NCI-H1105 treated with DMSO at 0.1 percent for 48 hours (cell line): ENCODE measurements at places on chromosomes 3 and 15.

- DNase-seq: no peak
These were observed 67.6 kb upstream of the GCNT3 start for GRCh38 chr15:59543721-59544547.

GRCh38 chr15:61403884-61404283, 174.8 kb upstream of the RORA start:
- DNase-seq: no peak

DNA sequence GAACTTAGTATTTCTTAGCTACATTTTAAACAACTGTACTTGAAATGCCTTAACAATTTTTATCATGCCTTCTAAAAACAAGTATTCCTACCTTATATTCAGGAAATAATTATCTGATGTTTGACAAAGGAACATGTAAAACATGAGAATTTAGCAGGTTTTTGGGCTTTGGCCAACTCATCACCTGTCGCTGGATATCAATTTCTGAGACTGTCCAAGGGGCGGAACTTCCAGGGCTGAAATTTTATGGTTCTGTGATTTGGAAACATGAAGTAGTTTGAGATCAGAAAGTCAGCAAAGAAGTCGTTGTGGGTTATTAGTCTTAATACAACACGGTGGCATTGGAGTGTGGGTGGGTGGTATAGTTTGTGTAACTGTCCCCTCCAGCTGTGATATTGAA, 282.2 kb upstream of the LRRN1 start:
- DNase-seq: no peak

DNA sequence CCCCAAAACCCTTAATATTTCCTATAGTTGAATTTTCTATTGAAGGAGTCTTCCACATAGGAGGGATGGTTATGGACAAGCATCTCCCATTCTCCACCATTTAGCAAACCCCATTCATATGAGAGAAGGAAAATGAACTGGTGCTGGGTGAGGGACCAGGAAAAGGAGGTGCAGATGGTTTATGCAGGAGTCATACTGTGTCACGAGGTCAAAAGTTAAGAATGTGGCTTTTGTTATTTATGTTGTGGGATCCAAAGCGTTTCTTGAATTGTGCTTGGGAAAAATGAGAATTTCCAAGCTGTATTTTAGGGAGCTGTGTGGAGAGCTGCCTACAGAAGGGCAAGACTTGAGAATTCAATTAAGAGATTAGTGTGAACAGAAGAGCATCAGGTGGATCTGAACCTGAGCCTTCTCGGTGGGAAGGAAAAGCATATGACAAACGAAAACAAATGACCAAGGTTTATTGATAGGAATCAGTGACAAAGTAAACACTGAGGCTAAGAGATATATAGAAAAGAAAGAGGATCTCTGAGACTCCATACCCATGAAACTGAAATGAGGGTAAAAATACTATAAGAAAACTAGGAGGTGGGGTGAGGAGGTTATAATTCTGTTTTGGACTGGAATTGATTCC, 473.3 kb upstream of the NR2F2 start:
- no peak for DNase-seq

- DNase-seq: no peak
These were observed 220.2 kb downstream of the MTHFS start for GRCh38 chr15:79676621-79677020.

GRCh38 chr3:117610156-117610555, 900.6 kb downstream of the TUSC7 start:
- DNase-seq: no peak

DNA sequence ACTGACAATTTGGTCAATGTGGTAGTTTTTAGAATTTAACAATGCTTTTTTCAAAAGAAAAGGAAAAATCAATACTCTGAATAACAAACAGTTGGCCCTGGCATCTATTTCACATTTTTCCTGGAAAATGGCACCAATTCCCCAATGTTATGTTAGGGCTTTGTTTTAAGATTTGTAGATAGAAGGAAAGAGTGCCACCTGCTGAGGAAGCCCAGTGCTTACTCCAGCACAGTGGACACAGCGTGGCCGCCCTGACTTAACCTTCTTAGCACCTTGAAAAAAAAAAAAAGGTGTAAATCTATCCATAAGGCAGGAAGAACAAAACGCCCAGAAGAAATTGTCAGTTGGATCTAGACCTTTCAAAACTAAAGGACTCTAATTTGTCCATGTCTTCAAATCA, 110.7 kb upstream of the CNTN4 start:
- peak; percentile 11 for DNase-seq

GRCh38 chr15:51401872-51402517, 60.5 kb downstream of the GLDN start:
- no peak for DNase-seq
